Sciatic nerve (tissue), 2 donors: ENCODE measurements at places on chromosomes 4 and X. TPM values are rescaled to one million over a fixed set of nuclear protein-coding genes. Genes with fewer than 3 reads are reported as not detected.

Gene DNAAF6
- total RNA-seq: not detected

Gene GPRASP2
- 14.4 TPM for total RNA-seq

Gene SATL1
- total RNA-seq: not detected

Gene SPANXA2
- total RNA-seq: not detected

Gene BEX2
- total RNA-seq: 2.6 TPM

Gene LPAR4
- total RNA-seq: 0.80 TPM

Gene FAM47A
- total RNA-seq: not detected

Gene CYLC1
- not detected for total RNA-seq

Gene IBSP
- not detected for total RNA-seq

Gene PPP1R2C
- not detected for total RNA-seq

Gene SFRP2
- total RNA-seq: 126 TPM

Gene HSD17B13
- 1.4 TPM for total RNA-seq

Gene NIPAL1
- total RNA-seq: 6.3 TPM

Gene PLS3
- 127 TPM for total RNA-seq

Gene RPL36A
- total RNA-seq: 172 TPM

Gene PDK3
- 18.7 TPM for total RNA-seq

Gene ATXN3L
- not detected for total RNA-seq
